ENCODE measurements at places on chromosomes 3 and 15.

GRCh38 chr15:92821491-92822116, 78.5 kb upstream of the CHD2 start:
- no peak for DNase-seq

- DNase-seq: no peak
Measured at GRCh38 chr3:133896002-133896761, 500 bp upstream of the RAB6B start.

DNA sequence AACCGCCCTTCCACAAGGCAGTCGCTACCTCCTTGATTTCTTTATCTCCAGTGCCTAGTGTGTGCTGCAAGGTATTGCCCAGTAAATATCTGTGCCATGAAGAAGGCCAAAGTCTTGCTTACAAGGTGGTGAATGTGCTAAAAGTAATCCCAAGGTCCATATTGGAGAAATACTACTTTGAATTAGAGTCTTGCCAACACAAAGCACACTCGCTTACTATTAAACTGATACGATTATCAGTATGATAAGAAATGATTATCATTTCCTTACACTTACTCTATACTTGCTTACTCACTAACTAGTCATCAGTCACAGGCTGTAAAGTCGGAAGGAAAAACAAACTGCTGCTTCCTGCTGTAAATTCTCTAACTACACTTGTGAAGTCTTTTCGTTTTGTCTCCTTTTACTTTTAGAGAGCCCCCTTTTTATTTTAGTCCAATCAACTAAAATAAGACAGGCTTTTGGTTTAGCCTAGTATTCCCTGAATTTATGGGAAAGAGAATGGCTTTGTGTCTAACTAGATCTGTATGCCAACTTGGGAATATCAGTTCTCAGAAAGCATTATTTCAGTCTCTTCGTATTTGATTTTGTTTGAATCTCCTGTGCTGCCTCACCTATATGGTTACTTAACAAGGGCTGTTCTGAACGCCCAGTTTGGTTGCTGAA, 107.1 kb upstream of the TSC22D2 start:
- no peak for DNase-seq

GRCh38 chr15:53671545-53671944, 87.9 kb downstream of the WDR72 start:
- no peak for DNase-seq

Data from stimulated activated CD8-positive, alpha-beta memory T cell treated with anti-CD3 and anti-CD28 coated beads, Interleukin-4, amount 100 ng/mL, for 4 hours (primary cell).